SK-N-DZ (cell line): ENCODE measurements at places on chromosomes 5 and 9.

GRCh38 chr9:136996361-136997292 is at the start of gene CLIC3:
Gene CLIC3, minus strand, starts transcription at chr9:136996568. Its CDS starts 25 bp downstream, at chr9:136996543.
- no peak for DNase-seq

- DNase-seq = peak; percentile 89
Measured at GRCh38 chr9:136762915-136763648, 1.2 kb downstream of the LCN15 start.

DNA sequence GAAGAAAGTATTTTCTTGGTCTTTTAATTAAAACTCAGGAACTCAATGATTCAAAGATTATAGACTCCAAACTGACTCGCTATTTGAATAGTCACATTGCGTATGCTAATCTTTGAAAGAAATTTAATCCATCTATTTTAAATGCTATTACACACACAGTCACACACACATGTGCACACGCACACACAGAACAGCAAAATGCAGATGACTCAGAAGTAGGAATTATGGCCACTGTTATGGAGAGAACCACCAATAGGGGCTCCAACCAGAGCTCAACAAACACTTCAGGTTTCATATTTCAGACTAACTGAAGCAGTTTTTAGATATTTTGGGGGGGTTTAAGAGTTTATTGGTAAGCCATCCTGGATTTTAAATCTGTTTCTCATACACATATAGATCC is 1917.9 kb downstream of the EFNA5 start:
- DNase-seq = no peak

GRCh38 chr5:144472221-144472620 is 301.5 kb downstream of the KCTD16 start:
- DNase-seq = no peak

GRCh38 chr5:162911873-162912272 is 525.5 kb upstream of the CCNG1 start:
- DNase-seq = no peak

DNA sequence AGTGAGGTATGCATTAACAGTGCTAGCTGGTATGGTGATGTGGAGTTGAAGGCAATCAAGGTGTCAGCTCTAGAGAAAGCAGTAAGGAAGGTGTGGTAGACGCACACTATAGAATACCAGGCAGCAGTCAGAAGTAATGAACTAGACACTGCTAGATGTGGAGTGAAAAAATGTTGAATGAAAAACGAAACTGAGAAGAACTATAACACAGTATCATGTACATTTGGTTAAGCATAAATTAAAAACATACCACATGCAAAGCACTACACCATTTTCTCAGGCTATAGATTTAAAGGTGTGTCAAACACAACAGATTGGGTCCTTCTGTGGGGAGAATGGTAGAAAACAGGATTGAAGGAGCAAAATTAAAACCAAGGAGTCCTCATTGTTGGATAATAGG is 15.4 kb downstream of the ZNF622 start:
- DNase-seq = no peak

- DNase-seq = no peak
Measured at GRCh38 chr5:112643339-112643971, 94.2 kb upstream of the APC start.

DNA sequence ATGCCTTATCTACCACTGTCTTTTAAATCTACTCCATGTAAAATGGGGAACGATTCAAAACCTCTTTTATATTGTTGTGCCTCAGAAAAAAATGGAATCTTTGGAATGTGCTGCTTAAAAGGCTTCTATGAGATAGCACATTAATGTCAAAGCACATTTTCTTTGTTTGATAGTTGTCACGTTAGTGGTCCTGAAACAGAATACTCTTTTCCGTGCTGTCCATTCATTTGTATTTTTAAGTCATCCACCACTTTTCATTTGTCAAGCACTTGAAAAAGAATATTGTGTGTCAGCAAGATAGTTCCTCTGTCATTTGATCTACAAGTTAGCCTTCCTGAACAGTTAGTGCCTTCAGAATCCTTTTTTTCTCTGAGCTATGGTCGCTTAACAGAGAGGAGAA is 246.9 kb downstream of the MAST4 start:
- DNase-seq = no peak

DNA sequence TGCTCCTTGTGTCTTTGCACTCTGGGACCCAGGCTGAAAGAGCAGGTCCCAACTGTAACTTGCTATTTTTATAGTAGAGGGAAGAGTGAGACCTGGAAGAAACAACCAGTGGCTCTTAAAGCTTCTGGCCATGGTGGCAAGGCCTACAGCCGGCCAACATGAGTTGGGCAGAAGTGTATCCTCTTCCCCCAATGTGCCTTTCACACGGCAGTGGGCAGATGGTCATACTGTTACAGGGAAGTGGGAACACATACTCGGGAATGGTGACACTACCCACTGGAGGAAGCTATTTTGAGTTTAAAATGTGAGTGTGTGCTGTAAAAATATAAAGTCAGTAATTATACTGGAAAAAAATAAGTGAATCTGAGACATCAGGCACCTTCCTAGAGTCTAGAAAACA is 116.0 kb downstream of the MVB12B start:
- no peak for DNase-seq

- DNase-seq = no peak
Measured at GRCh38 chr9:90578126-90578815, 64.4 kb downstream of the DIRAS2 start.

- peak; percentile 75 for DNase-seq
Measured at GRCh38 chr5:150309886-150310239, 7.2 kb upstream of the ARSI start.

DNA sequence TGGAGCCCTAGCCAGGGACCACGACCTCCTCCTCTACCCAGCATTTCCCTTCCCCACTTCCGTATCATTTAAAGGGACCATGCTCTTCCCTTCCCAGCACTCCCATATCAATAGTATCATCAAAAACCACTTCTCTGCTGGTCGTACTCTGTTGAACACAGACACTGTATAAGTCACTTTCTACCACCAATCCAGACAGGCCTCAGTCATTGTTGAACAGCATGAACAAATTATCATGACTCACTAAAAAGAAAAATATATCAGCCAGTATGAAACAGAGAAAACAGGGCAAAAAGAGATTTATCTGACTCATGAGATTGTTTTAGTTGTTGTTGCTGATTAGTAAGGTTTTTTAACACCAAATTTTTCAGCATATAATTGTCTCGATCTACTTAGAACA is 89.8 kb downstream of the CDKN2A start:
- no peak for DNase-seq

DNA sequence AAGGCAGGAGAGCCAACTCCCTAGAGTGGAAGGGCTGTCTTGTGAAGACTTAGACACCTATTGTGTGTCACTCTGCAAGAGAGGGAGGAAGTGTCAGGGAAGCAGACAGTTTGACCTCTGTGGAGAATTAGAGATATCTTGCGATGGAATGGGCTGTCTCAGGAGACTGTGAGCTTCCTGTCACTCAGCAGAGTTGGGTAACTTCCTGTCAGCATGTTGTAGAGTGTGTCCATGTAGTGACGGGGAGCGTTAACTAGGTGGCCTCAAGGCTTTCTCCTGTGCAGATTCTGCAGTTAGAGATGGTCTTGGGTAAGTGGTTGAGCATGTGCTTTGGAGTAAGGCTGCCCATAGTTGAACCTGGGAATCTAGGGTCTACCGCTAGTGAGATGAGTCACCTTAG is 136.5 kb downstream of the KIF4B start:
- DNase-seq = no peak

DNA sequence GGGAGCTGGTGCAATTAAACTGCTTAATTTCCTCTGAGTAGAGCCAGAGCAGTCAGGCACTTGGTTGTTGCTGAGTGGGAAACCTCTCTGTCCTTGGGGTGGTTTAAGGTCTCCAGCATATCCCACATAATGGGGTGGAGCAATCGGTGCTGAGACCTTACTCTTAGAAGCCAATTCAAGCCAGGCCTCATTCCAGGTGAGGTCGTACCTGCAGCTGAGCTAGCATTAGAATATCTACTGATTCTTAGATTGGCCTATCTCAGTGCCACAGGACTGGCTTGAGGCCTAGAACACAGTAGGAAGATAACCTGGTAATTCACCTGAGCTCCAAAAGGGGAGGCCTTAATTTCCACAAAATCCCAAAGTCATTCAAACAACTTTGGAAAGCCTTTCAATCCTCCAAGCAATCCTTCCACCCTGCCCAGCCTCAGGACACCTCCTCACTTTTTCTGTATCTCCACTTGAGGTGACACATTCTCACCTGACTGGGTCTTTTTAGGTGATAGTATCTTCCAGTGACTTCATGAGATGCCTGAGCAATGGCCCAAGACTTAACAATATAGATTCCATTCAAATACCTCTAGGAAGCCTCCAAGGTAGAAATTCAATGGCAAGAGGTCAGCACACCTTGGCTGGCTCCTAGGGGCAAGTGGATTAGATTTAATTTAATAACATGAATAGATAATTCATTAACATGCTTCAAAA is 91.0 kb downstream of the FEM1C start:
- no peak for DNase-seq

DNA sequence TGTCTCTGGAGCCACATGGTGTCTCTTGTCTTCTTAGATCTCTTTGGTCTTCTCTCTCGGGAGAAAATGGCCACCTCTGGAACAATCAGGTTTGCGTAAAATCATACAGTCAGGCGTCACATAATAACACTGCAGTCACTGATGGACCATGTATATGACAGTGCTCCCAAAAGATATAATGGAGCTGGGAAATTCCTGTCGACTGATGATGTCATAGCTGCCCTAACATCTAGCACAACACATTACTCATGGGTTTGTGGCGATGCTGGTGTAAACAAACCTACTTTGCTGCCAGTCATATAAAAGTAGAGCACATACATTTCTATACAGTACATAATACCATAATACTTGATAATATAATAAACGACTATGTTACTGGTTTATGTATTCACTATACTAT is 30.1 kb upstream of the RAI14 start:
- DNase-seq = no peak

DNA sequence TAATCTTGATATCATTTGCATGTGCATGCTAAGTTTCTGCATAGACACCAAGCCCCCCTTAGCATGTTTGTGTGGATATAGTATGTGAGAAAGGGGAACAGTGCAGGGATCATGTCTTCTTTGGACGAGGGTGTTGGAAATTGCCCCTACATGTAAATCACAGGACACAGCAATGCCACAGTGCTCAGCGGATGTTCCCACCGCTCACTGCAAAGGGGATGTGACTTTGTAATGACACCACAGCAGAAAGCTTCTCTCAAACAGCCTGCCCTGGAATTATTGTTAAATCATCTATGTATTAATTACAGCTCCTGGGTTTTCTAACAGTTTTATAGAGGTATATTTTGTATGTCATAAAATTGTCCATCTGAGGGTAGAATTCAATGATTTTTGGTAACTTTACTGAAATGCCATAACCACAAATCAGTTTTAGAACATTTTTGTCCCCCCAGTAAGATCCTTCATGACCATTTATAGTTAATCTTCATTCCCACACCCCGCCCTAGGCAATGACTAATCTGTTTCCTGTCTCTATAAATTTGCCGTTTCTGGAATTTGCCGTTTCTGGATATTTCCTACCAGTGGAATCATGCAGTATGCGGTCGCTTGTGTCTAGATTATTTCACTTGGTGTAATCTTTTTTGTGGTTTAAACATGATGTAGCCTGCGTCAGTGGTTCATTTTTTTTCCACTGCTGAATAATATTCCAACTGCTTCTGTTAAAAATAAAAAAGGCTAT is 648.5 kb upstream of the WWC1 start:
- no peak for DNase-seq

GRCh38 chr5:72835633-72836032 is 19.2 kb downstream of the TNPO1 start:
- DNase-seq = no peak
